ENCODE measurements at places on chromosomes 2 and 18.

DNA sequence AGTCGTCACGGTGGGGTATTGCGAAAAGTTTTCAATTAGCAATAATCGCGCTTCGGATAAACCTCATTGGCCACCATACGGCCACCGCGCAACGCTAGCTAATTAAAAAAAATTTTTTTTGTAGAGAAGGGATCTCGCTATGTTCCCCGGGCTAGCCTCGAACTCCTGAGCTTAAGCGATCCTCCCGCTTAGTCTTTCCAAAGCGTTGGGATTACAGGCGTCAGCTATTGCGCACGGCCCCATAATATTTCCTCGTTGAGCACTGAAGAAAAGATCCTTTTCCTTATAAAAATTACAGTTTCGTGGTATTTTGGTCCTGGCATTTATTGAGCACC lies 759 bp upstream of the ACTR1B start:
- DNase-seq = no peak

GRCh38 chr18:10216791-10217190 lies 237.6 kb upstream of the APCDD1 start:
- DNase-seq = no peak

DNA sequence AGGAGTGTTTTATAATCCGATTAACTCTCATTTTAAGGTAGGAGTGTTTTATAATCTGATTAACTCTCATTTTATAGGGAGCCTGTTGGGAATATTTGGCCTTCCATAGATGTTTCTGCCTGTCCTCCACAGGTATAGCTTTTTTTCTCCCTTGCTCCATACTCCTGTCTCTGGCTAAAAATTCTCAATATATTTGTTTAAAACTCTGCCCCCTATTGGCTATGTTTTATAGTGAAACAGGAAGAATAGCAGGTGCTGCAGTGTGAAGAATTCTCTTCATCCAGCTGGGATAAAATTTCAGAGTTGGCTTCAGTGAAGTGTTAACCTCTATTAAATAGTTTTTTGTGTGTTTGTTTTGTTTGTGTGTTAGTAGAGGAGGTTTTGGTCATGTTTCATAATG lies 1046.0 kb upstream of the TMEFF2 start:
- no peak for DNase-seq

GRCh38 chr2:109212836-109213563 lies 84.0 kb downstream of the SH3RF3 start:
- no peak for DNase-seq

DNA sequence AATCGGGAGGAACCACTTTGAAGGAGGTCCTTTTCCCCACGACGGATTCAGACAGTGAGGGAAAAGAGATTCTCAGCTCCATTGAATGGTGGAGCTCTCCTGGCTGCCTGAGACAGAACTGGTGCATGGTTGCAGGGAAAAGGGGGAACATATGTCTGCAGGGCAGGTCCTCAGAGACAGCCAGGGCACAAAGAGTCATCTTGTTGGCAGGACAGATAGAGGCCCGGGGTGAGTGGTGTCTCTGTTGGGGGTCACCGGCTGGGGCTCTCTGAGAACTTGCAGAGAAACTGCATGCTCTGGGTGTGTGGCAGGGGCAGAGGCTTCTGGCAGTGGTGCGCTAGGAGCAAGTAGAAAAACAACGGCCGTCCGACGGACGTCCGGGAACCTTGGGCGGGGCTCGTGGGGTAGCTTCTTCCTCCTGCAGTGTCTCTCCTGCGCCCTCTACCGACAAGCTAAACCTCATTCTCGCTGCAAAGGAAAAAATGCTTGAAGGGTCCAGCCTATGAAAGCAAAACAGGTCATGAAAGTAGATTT lies 94.3 kb downstream of the CDCA7 start:
- DNase-seq = peak; percentile 56

- DNase-seq = no peak
Measured at GRCh38 chr2:86358957-86359356, 21.5 kb upstream of the REEP1 start.

- DNase-seq = no peak
Measured at GRCh38 chr18:76314015-76314414, 181.0 kb downstream of the ZNF516 start.

DNA sequence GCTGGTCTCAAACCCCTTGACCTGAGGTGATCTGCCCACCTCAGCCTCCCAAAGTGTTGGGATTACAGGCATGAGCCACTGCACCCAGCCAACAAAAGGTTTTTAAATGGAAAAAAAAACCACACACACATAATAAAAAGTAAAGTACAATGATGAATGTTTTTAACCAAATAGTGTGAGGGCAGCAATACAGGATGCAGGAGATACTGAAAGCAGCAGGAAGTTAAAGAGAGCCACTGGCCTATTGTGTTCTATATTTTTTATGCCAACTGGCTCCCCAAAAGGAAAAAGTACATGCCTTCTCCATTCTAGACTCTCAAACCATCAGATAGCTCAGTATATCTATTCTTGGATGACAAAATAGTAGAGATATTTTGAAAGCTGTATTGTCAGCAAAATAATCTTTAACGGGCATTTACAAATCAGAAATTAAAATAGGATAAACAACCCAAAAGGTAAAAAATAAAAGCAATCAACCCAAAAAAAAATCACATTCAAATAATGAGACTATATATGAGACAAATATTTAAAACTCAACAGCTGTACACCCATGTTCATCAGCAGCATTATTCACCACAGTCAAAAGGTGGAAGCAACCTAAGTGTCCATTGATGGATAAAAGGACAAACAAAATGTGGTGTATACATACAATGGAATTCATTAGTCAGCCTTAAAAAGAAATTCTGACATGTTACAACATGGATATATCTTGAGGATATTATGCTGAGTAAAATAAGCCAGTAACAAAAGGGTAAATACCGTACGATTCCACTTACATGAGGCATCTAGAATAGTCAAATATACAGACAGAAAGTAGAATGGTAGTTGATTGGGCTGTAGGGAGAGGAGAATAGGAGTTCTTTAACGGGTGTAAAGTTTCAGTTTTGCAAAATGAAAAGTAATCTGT lies 26.2 kb downstream of the GPATCH11 start:
- no peak for DNase-seq

DNA sequence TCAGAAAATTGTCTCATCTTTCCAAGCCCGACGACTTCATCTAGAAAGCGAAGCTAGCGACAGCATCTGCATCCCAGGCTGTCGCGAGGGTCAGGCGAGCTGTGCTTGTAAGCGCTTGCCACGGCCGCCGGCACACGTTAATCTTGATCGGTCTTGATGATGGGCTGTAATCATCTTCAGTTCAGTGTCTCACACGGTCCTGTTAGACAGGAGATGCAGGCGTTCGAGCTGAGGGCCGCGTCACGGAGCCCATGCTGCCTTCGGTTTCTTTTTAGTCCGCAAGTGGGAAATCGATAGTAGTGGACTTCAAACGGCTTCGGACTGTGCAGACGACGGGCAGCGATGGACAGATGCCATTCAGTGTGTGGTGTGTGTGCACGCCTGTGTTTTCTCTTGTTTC lies 43.6 kb downstream of the ADI1 start:
- DNase-seq = no peak

DNA sequence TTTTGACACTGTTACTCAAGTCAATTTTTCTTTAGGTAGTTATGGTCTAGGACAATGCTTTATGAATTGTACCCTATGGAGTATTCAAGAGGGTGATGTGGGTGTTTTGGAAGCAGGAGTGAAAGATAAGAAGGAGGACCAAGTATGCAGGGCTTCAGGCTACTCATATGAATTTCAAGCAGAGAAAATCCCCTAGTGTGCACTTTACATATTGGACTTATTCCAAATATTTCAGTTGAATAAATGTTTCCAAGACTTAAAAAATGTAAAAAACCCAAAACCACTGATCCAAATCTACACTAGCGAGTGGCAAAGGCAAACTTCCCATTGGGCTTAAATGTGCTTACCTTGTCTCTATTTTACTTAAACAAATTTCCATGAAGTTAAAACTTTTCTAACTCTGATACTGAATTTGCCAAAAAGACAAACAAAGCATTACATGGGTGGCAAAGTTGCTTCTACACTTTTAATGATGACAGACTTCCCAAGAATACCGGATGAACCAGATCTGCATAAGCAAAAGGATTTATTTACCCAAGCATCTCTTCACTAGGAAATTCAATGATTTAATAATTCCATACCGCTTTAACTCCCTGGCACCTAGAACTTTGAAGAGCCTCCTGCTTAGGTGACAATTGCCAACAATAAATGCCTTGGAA lies 1233.5 kb upstream of the NXPH2 start:
- DNase-seq = no peak

DNA sequence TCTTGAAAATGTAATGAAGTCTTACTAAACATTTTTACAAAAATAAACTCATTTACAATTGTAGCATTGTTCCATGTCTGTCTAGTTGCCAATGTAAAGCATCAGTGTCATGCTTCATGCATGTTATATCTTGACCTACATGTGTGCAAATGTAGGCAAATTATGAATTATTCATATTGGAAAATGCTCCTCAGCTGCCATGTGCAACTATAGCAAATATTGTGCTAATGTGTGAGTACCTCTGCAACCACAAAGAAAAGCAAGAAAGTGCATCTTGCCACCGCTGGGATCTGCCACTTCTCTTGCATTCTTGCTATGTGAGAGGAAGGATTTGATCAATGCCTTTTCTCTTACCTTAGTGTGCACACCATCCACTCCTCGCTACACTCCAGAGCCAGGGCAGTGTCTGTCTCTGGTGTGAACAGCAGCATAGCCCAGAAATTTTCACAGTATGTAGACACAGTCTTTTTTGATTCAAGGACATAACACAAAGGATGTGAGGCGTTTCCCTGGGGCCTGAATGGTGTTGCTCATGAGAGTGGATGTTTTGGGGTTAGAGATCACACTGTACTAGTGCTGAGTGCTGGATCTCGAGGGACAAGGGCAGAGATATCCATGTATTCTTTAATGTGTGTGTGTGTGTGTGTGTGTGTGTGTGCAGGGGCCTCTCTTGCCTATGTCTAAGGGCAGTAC lies 47.6 kb upstream of the HAAO start:
- DNase-seq = no peak

- DNase-seq = no peak
Measured at GRCh38 chr2:219560037-219560892, 11.1 kb downstream of the OBSL1 start.

GRCh38 chr2:51039581-51039980 lies 7.6 kb upstream of the NRXN1 start:
- no peak for DNase-seq

- no peak for DNase-seq
Measured at GRCh38 chr2:215758691-215759090, 254.7 kb downstream of the MREG start.

DNA sequence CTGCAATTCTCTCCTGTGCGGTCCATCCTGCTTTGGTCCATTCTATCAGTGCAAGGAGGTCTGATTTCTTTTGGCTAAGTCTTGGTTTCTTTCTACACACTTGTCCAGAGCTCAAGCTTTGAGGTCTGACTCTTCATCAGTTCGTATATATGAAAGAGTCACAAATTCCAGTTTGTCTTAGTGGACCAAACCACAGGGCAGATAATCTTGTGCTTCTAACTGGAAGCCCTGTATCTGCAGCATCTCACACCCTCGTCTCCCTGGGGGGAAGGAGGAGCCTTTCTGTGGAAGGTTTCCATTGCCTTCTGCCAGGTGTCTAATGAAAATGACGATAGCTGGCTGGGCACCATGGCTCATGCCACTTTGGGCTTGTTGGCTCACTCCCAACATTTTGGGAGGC lies 148.5 kb downstream of the SPP2 start:
- no peak for DNase-seq

- no peak for DNase-seq
Measured at GRCh38 chr18:79392226-79392625, 3.5 kb upstream of the NFATC1 start.

GRCh38 chr2:217996361-217996760 lies 6.4 kb downstream of the TNS1 start:
- no peak for DNase-seq

GRCh38 chr2:219017201-219017931 lies 23.9 kb downstream of the CFAP65 start:
- no peak for DNase-seq

DNA sequence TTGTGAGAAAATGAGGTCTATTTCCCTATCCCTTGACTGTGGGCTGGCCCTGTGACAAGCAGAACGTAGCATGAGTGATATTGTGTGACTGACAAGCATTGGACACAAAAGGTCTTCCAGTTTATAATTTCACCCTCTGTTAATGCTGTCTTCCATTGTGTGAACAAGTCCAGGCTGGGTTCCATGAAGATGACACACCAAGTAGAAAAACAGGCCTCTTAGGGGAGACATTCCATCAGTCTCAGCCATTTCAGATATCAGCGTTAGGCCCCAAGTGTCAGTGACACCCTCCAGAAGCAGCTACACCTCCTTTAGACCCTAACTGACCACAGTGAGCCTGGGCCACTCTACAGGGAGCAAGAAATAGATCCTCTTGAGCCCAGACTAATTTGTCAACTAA lies 511.3 kb downstream of the FBXO15 start:
- no peak for DNase-seq

- DNase-seq = peak; percentile 81
Measured at GRCh38 chr2:55282110-55282917, 13.3 kb upstream of the MTIF2 start.

DNA sequence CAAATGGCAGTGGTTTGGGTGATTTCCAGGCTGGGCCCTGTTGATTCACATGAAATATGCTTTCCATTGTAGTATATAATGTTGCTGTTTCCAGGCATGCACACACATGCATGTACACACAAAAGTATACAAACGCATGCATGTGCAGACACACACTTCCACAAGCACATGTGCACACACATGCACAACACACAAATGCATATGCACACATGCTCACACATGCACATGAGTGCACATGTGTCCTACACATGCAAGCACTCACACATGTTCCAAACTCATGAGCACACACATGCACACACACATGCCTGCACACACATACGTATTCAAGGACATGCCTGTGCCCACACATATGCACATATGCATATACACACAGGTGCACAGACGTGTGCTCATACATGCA lies 30.6 kb downstream of the SNTG2 start:
- no peak for DNase-seq

DNA sequence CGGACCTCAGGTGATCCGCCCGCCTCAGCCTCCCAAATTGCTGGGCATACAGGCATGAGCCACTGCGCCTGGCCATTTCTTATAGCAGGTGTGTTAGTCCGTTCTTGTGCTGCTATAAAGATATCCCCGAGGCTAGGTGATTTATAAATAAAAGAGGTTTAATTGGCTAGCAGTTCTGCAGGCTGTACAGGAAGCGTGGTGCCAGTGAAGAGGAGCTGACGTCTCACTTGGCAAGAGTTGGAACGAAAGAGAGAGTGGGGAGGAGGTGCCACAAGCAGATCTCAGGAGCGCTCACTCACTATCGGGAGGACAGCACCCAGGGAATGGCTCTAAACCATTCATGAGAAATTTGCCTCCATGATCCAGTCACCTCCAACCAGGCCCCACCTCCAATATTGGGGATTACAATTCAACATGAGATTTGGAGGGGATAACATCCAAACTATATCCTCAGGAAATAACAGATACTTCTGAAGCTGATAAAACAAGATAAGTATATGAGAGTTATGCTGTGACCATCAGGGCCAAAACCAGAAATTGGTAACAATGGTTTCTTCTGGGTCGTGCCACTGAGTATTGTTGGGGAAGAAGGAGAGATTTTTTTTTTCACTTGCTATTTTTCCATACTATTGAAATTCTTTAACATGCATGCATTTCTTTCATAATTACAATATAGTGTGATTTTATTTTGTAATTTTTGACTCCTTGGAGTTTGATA lies 7.4 kb upstream of the RMC1 start:
- no peak for DNase-seq
